ENCODE measurements at places on chromosomes 6 and 20.

- no peak for DNase-seq
Observed at GRCh38 chr6:111211411-111212030, 124.2 kb downstream of the SLC16A10 start.

- DNase-seq: no peak
Observed at GRCh38 chr20:13681248-13682125, 42.8 kb upstream of the TASP1 start.

DNA sequence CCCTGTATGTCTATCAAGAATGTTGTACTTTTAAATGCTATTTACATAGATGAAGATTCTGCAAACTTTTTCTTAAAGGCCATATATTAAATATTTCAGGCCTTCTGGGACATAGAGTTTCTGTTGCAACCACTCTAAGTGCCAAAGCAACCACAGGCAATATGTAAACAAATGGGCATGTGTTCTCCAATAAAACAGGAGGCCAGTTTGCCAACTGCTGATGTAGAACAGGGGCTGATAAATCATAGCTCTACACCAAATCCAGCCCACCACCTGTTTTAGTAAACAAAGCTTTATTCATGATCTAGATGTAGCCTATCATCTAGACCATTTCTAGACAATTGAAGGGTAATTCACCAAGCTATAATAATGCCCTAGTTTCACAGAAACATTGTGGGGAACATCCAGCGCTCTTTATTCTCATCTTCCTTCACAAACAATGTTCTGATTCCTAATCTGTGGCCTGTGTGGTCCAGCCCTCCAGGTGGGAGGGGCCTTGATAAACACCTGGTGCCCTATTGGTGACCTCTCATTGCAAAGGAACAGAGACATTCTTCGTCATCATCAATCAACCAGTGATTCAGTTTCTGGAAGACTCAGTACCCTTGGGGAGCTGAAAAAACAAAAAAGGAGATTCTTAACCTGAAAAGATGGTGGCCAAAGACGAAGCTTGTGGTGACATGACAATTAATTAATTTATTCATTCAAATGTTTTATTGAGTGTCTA, 80.2 kb downstream of the PREP start:
- DNase-seq: no peak

- DNase-seq: no peak
Observed at GRCh38 chr6:166675736-166676135, 48.7 kb upstream of the RPS6KA2 start.

DNA sequence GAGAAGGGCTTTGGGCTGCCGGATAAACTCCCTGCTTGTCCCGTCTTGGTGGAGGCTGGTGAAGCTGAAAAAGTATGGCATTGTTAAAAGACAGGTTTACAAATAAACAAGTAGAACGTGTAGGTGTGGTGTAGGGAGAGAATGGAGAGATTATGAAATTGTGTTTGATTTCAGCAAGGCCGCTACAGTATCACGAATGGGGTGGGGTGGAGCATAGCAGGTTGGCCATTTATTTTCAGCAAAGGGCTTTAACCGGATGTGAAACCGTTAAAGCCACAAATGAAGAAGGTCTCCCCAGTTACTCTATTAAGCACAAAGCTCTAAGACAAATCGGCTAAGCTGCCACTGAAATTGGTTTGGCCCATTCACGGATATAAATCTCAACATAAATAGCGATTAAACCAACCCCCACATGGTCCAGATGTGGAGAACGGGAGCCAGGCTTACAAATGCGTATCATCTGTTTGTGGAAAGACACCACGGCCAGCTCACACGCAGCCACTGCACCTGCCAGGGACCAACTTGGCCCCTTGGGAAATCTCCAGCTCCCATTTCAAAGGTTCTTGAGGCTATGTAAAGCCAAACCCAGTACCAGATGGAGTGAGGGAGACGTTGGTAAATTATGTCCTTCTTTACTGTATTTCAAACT, 94.0 kb downstream of the ZMYND8 start:
- DNase-seq: no peak

- no peak for DNase-seq
Observed at GRCh38 chr6:118965371-118965770, 30.4 kb upstream of the MCM9 start.

- no peak for DNase-seq
Observed at GRCh38 chr6:170347091-170347490, 40.5 kb downstream of the FAM120B start.
